ENCODE measurements at places on chromosomes 3 and 15.

- no peak for DNase-seq
These were observed 1.5 kb upstream of the TMEM212 start for GRCh38 chr3:171841620-171842000.

DNA sequence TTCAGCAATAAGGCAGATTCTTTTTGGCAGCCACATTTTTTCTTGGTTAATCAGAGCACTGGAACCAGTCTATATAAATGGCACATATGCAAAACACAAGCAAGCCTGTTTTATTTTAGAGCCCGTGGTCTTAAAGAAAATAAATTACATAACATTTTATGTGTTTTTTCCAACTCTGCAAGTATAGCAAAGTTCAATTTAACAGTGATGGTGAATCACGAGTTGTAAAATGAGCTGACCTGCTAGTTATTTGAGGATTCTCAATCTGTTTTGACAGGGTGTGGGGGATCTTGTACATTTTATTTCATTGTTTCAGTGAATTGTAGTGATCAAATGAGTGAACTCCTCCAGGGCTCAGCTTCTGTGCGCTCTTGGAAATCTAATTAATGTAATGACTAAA lies 2.7 kb downstream of the ARHGEF26 start:
- no peak for DNase-seq

GRCh38 chr3:50582083-50582482 lies 12.8 kb downstream of the HEMK1 start:
- DNase-seq, result no peak

DNA sequence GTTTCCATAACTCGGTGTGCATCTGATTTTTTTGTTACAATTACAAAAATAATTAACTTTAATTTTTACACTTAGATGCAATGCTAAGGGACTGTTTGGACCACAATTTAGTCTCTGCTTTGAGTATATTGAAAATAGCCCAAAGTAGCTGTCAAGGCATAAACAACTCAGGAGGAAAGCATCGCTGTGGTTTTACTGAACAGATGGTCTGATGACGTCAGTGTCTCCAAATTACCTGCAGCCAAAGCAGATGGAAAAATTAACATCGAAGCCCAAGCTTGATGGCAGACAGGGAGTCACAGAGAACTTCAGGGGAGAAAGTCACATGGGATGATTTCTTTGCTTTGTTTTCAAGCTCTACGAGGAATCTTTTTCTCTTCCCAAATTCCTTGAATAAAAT lies 83.1 kb upstream of the PLCL2 start:
- DNase-seq, result no peak

DNA sequence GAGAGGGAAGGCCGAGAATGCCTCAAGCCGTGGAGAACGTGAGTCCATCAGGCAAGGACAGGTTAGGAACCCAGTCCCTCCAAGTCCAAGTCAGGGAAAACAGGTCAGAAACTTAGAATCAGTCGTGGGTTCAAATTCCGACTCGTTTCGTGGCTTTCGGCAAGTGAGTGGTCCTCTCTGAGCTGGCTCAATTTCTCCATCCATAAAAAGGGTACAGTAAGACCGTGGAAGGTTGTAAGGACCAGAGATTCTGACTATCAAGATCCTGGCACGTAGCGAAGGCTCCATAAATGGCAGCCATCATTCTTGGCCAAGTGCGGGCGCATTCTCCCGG lies 604 bp upstream of the MED12L start:
- no peak for DNase-seq

- DNase-seq, result no peak
These were observed 200.5 kb downstream of the AKAP13 start for GRCh38 chr15:85580879-85581278.

DNA sequence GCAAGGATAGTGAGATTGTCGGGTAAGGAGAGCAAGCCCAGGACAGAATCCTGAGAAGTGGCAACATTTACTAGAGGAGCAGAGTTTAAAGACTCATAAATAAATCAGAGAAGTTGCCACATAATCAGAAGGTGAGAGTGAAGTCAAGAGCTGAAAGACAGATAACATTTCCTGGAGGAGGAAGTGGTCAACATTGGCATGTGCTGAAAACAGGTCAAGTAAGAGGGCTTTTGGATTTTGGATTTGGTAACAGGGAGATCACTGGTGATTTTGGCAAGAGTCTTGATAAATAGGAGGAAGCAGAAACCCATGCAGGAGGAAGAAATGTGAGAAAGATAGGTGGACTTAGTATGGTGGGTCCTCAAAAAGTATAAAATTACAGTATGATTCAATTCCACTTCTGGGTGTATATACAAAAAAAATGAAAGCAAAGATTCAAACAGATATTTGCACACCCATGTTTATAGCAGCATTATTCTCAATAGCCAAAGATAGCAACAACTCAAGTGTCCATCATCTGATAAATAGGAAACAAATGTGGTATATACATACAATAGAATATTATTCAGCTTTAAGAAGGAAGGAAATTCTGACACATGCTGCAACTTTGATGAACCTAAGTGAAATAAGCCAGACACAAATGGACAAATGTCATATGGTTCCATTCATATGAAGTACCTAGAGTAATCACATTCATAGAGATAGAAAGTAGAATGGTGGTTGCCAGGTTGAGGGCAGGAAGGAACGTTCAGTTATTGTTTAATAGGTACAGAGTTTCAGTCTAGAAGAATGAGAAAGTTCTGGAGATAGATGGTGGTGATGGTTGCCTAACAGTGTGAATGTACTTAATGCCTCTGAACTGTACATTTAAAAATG lies 27.3 kb upstream of the MBNL1 start:
- no peak for DNase-seq

DNA sequence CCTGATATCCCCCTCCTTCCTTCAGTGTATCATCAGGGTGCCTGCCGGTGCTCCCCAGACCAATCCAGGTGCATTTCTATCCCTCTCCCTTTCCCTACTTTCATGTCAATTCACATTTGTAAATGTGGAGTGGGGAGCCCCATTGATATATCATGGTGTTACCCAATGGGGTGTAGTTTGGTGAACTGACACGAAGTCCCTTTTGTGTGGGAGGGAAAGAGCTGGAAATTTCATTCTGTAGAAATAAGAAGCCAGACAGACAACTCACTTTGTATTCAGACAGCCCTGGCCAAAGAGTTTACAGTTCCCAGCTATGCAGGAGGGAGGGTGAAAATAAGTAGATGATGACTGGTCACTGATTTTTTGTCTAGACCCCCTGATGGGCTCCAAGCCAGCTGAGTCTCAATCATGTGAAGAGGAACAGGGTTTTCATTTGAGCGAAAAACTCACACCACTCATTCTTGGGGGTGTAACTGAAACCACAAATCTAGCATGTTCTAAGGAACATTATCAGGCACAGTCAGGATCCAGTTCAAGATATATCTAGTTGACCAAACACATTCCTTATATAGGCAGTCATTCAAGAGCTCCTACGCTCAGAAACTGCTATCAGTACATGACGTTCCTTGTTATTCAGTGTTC lies 58.9 kb downstream of the LMCD1 start:
- no peak for DNase-seq

DNA sequence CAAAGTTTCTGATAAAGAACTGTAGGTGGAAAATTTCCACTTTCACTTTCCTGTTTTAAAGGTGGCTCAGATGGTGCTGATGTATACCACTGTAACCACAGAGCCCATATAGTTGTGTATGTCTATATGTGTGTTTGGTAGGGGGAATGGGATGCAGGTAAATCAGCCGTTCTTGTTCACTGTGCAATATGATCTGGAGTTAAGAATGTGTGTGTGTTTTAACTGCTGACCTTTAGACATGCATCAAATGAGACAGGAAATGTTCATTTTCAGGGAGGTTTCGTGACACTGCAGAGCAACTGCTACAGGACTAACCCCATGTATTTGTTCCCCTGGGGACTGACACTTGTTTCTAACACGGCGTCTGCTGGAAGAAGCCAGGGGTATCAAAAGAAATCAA lies 180.5 kb downstream of the TAFA4 start:
- no peak for DNase-seq
